ENCODE measurements at places on chromosomes 4 and X.

- peak; percentile 38 for DNase-seq
These were observed 113.7 kb downstream of the USP46 start for GRCh38 chr4:52545099-52546069.

DNA sequence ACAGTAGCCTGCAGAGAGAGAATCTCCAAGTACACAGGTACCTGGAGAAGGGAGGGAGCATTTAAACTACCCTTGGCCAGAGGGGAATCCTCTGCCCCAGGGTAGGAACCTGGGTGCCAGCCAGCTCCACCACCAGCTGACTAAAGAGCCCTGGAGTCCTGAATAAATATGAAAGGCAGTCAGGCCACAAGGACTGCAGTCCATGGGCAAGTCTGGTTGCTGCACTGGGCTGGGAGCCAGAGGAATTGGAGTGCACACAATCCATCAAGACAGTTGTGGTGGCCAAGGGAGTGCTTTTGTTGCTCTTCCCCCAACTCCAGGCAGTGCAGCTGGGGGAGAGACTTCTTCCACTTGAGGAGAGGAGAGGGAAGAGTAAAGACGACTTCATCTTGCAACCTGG, 172.5 kb downstream of the HNRNPD start:
- no peak for DNase-seq

DNA sequence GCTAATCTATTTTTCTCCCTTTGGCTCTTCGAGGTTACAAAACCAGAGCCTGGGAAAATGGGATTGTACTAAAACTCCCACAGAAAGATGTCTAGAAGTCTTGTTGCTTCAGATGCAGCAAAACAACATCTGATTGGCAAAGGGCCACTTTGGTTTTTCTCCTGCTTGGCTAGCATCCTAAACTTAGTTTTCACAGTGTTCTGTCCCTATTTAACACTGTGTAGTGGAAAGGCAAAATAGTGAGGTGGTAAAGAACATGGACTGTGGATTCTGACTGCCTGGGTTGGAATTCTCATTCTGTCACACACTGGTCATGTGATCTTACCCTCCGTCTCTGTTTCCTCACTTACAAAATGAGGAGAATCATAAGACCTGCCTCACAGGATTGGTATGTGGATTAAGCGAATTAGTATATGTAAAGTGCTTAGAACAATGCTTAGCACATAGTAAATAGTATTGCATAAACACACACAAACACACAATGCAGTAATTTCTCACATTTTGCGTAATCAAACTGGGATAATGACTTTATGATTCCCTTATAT, 23.5 kb downstream of the TIGD2 start:
- no peak for DNase-seq

GRCh38 chr4:184598753-184599491, 50.3 kb downstream of the CASP3 start:
- no peak for DNase-seq

DNA sequence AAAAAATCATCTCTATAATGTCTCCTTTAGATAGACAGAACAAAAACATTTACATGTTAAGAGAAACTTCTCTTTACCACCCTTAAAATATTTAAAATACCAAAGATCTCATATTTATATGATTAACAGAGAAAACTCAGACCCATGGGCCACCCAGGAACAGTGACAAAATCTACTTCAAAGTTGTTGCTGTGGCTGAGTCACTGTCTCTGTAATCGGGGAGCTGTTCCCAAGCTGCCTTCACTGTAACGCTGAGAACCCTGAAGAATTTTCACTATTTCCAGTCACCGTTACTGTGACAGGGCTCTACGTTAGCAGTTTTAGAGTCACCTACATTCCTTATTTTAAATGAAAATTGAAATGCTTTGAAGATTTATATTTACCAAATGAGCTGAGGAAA, 9.0 kb upstream of the DAPP1 start:
- DNase-seq, result no peak

DNA sequence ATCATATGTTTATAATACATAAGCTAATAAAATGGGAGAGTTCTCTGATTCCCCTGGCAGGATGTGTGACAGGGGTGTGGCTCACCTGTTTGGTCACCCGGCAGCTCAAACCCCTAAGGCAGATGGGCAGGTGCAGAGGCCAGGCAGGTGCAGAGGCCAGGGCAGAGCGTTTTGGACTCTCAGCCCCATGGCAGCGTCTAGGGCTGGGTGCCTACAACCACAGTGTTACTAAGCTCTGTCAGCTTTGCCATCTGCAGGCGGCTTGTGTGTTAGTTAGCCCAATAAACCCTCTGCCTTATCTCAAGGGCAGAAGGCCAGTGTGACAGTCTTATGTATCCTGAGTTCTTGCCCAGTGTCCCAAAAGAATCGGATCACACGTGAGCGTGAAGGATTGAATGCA, 54.0 kb upstream of the UGT2B15 start:
- DNase-seq, result no peak

- no peak for DNase-seq
These were observed 223.9 kb upstream of the EPHA5 start for GRCh38 chr4:65893957-65894755.

DNA sequence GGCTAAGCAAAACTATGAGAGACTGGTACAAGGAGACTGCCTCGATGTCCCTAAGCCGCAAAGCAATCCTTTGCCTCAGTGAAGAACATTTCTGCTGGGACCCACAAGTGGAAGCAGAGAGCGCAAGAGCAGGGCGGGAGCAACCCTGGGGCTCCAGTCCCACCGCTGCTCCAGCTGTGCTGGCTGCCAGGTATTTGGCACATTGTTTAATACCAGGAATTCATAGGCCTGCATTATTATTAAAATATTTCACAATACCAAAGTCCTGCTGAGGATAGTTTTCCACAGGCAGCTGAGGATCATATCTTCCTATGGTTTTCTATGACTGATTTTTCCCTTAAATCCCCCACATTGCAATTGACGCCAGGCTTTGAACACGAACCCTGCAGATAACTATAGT, 163.5 kb upstream of the TLL1 start:
- no peak for DNase-seq

- DNase-seq, result no peak
These were observed 22.3 kb downstream of the COX7B2 start for GRCh38 chr4:46886711-46887110.

- DNase-seq, result no peak
These were observed 399.9 kb downstream of the GASK1B start for GRCh38 chr4:157772907-157773306.

DNA sequence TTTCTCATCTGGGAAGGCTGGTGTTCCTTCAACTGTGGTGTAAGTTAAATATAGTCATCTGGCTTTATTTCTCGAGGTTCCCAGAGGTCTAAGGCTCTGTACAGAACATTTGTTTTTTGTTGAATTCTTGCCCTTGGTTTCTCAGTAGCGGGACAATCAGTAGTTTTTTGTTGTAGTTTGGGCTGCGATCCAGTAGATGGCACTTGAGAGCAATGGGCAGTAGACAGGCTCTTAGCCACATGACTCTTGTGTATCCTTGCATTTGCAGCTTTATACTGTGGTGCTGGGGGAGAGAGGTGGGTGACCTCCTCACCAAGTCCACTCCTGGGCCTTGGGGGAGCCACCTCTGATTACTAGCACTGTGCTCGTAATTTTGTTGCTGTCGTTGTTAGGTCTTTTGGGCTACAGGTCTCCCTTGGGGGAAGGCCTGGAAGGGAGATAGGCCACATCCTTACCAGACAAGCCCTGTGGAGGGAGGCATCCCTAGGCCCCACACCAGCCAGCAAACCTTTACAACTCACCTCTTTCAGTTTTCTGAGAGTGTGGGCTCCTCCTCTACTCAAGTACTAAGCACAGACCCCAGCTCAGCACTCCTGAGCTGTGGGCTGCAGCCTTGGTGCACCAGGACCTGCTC, 8.1 kb downstream of the ETDB start:
- no peak for DNase-seq

- no peak for DNase-seq
These were observed 76.2 kb downstream of the SEL1L3 start for GRCh38 chr4:25786497-25787065.

DNA sequence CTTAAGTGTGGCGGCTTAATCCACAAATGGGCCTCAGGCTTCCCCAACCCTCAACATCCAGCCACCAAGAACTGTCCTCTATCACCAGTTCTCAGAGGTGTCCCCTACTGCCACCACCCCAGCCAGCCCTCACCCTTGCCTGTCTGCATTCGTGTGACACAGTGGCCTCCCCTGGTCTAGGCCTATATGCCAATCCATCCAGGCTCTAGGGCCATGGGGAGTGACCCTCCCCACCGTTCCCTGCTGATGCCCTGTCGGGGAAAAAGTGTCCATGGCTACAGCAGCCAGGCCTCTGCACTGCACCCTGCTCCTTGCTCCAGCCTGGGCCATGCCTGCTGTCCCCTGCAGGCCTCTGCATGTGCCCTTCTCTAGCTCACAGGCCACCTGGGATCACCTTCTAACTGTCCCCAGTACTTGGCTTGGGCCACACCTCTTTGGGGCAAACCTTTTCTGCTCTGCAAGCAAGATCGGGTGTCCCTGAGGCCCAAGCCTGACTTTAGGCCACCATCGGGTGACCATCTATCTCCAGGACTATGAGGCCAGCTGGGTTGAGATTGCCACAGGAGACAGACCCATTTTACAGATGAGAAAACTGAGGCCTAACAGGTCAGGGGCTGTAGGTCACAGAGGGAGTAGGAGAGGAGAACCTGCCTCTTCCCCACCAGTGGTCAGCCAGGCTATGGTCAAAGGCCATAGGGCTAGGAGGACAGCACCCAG, 75.8 kb downstream of the JAKMIP1 start:
- DNase-seq, result no peak

Measured in activated CD4-positive, alpha-beta T cell treated with anti-CD3 and anti-CD28 coated beads for 24 hours (primary cell).